NCI-H1105 (cell line): ENCODE measurements at places on chromosomes 5 and 9.
A peak's percentile ranks its signal among the peaks of the same experiment; 100 is the strongest.

- peak; percentile 18 for DNase-seq
These were observed 66.0 kb upstream of the KLF9 start for GRCh38 chr9:70480405-70480980.

- no peak for DNase-seq
These were observed 312.2 kb downstream of the EPB41L4A start for GRCh38 chr5:112106878-112107277.

GRCh38 chr5:149794487-149794971 lies 64.4 kb downstream of the PPARGC1B start:
- DNase-seq, result no peak

- no peak for DNase-seq
These were observed 91.8 kb upstream of the ACO1 start for GRCh38 chr9:32292611-32293010.

DNA sequence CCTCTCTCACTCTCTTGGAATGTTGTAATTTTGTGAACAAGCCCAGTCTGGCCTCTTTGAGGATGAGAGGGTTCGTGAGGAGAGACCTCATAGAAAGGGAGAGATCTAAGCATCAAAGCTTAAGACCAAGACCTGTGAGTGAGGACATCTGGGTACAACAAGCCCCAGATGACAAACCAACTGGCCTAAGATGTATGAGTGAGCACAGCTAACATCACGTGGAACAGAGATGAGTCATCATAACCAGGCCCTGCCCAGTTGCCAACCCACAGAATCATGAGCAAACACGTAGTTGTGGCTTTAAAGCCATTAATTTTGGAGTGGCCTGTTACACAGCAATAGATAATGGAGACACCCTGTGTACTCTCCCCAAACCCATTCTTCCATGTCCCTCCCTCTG lies 439.1 kb upstream of the KIF2A start:
- DNase-seq, result no peak

DNA sequence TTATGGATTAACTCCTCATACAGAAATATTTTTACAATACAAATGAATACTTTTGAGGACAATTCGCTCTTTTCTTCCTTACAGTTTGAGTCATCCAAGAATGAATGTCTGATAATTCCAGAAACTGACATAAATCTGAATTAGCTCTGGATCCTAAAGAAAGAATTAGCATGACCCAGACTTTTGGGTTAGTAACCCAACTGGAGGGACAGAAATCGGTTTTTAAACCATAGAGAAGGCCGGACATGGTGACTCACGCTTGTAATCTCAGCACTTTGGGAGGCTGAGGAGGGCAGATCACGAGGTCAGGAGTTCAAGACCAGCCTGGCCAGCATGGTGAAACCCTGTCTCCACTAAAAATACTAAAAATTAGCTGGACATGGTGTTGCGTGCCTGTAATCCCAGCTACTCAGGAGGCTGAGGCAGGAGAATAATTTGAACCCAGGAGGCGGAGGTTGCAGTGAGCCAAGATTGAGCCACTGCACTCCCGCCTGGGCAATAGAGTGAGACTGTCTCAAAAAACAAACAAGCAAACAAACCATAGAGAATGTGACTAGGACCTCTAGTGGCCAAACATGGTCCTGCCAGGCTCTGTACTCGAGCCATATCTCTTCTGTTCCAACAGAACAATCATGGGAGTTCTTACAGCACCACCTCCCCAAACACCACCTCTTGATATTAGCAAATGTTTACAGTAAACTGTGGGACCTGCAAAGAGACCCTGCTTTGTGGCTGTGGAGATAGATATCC lies 44.8 kb downstream of the LURAP1L start:
- no peak for DNase-seq

- no peak for DNase-seq
These were observed 13.0 kb downstream of the ERAP1 start for GRCh38 chr5:96794757-96795156.

DNA sequence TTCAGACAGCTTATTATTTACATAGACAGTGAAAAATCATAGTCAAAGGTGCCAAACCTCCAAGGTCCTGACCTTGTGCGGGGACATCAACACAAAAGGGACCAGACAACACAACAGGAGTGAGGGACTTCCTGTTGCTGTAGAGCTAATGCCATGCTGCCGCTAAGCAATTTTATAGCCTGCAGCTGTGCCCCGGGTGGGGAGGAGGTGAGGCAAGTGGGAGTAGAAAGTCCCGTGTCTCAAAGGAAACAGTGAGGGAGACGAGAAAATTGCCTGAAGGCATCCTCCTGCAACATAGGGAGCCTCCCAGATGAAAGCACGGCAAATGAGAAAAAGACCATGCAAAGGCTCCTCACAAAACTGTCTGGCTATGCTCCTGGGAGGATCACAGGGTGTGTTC lies 58.8 kb downstream of the CAAP1 start:
- DNase-seq, result no peak

DNA sequence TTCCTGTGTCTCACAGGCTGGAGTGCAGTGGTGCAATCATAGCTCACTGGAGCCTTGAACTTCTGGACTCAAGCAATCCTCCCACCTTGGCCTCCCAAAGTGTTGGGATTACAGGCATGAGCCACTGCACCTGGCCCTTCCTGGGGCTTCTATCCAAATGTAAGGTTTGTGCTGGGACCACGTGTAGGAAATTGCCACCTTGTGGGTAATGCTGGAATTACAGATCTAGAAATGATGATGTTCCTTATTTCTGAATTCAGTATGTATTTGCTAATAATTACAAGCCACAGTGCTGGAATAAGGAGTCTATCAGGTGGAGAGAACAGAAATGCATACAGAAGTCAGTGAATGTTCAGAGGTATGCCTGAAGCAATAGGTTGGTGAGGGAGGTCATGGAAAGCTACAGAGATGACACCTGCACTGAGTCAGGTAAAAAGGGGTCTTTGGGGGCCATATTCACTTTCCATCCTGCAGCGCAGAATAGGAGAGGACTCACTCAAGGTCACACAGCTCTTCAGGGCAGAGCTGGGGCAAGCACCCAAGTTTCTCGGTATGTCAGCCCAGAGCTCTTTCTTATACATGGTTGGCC lies 8.8 kb upstream of the IGFBPL1 start:
- DNase-seq, result no peak

- no peak for DNase-seq
These were observed 47.4 kb downstream of the PRKACG start for GRCh38 chr9:68966496-68966944.

- no peak for DNase-seq
These were observed 23.9 kb downstream of the CLTA start for GRCh38 chr9:36214571-36214970.

- no peak for DNase-seq
These were observed 70.1 kb downstream of the NDFIP1 start for GRCh38 chr5:142178651-142179050.

DNA sequence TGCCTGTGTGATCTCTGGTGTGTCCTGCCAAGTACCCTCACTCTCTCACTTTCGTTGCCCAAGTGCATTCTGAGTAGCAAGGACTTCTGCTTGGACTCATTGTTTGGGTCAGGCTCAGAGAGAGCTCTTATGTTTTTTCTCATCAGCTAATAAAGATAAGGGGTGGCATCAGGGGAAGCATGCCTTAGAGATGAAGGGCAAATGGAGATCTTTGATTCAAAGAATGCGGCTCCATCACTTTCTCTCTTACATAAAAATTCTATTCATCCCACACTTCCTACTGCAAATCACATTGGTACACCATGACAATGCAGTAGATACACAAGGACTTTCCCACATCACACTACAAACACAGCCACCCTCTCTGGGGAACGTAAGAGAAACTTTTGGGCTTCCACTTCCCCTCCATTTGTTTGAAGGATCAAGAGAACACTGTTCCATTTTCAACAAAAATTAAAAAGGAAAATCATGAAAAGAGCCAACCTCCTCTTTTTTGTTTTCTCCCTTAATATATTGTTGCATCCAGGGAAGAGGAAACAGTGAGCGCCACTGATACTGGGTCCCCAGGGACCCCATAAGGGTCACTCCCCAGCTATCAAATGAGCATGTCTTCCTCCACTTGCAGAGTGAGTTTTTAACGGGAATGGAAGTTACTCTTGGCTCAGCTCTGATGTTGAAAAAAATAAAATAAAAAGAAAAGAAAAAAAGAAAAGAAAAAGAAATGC lies 73.0 kb downstream of the ZNF366 start:
- no peak for DNase-seq

DNA sequence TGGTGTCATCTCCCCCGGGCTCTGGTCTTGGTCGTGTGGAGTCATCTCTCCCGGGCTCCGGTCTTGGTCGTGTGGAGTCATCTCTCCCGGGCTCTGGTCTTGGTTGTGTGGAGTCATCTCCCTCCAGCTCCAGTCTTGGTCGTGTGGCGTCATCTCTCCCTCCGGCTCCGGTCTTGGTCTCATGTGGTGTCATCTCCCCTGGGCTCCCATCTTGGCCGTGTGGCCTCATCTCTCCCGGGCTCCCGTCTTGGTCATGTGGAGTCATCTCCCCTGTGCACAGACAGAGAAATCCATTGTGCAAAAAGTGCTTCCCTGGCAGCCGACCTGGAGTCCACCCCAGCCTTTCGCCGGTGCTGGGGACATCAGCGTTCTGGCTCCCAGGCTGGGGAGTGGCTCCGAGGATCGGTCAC lies 91.1 kb upstream of the CACNA1B start:
- no peak for DNase-seq

DNA sequence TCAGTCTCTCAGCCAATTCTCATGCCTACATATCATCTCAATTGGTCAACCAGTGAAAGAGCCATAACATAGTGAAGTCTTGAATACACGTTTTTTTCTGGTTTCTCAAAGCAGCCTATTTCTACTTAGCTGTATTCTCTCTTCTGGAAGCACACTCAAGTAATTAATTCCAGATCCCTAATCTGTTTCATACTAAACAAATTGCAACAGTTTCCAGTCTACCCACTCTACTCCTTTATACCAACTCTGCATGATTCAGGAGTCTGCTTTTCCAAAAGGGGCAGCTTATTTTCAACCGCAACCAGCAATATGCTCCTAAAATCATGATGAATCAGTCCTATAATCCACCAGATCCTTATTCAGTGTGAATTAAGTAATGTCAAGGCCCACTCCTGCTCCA lies 211.7 kb downstream of the TLE1 start:
- no peak for DNase-seq

DNA sequence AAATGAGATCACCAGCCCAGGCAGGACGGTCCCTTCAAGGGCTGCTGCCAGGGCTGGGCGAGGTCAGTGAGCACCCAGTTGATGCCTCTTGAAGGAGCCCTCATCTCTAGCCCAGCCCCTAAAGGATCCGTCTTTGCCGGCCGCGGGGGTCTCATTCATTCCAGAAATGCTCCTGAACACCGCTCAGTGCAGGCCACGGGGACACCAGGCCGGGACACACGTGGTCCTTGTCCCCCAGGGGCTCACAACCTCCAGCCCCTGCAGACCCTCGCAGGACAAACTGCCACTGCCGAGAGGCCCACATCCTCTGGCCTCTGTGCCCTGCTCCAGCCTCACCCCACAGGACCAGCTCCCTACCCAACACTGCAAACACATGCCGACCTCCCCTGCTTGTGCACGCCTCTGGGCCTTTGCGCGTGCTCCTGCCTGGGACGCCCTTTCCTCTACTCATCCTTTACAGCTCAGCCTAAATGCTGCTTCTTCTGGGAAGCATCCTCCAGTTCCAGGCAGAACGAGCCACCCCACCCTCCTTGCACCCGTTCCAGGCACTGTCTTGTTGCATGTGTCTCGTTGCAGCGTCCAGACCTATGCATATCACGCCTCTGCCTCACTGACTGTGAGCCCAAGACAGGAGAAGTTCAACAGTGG lies 10.3 kb upstream of the LAMC3 start:
- no peak for DNase-seq

DNA sequence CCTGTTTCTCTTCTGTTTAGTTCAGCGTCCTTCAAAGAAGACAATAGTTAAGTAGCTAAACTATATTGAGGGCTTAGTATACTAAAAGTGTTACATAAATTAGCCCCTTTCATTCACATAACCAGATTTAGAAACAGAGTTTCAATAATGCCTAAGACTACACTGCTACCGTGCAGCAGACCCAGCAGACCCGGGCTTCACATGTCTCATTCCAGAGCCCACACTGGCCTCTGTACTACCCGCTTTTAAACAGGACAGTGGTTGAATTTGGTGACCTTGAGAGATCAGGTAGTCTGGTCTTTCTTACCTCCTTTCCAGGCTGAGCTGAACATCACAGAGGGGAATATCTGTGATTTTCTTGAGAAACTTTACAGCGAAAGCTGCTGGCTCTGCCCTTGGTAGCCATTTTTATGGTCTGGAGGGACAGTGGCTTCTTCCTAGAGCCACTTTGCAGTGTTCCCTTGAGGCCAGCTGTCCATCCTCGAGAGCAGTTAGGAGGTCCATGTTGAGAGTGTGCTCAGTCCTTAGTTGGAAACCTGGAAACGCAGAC lies 56.5 kb downstream of the SLC22A5 start:
- DNase-seq, result no peak
